Stimulated activated CD8-positive, alpha-beta memory T cell treated with anti-CD3 and anti-CD28 coated beads, Interleukin-15, amount 100 ng/mL, for 24 hours (primary cell): ENCODE measurements at places on chromosomes 4 and X.

- no peak for DNase-seq
Measured at GRCh38 chr4:117773064-117773936, 261.0 kb upstream of the NDST3 start.

GRCh38 chrX:125492439-125492838 is 172.8 kb downstream of the TEX13C start:
- no peak for DNase-seq

DNA sequence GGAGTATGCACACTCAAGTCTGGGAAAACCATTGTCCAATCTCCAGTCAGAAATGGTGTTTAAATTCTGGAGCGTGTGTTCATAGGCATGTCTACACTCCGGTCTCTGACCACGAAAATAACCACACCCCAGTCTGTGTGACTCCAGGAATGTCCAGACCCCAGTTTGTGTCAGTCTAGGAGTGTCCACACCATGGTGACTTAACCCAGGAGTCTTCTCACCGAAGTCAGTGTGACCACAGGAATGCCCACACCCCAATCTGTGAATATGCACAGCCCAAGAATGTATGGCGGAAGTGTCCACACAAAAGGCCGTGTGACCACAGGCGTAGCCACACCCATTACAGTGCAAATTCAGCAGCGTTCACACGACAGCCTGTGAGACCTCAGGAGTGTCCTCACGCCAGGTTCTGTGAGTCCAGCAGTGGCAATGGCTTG is 11.4 kb downstream of the FTSJ1 start:
- no peak for DNase-seq

- DNase-seq = no peak
Measured at GRCh38 chrX:154502989-154503388, 12.6 kb upstream of the SLC10A3 start.

GRCh38 chrX:71095981-71096759 is 519 bp downstream of the FOXO4 start:
- DNase-seq = no peak

DNA sequence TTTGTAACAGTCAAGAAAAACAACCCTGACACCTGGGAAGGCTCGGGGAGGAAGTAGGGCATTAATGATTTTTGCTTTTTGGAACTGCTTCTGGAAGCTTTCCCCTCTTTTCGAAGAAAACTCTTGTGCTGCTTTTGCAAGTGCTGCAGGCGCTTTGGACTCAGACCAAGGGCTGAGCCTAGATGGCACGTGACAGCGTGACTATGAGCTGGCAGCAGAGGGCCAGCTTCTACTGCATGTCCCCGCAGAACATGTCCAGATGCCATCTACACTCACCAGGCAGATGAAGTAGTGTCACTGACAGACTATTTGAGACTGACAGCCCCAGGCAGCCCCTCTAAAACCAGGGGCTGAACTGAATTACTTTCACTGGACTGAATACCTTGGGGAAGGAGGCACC is 6.2 kb downstream of the NR0B1 start:
- no peak for DNase-seq

DNA sequence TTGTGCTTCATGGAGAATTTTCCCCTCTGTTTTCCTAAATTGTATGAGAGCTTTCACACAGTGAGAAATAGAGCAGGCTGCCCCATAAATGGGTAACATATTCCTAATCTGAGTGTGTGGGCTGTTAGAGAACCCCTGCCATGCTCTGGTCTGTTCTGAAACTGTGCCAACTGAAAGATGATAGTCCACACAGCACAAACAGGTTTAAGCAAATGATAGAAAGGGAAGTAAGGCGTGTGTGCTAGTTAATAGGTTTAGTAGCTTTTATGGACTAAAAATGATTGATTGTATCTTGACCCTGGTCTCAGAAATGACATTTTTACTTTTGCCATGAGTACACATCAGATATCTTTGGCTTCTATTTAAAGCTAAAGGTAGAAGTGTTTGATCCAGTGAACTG is 106.2 kb downstream of the PRRG1 start:
- no peak for DNase-seq

- DNase-seq = no peak
Measured at GRCh38 chr4:79620617-79621016, 212.6 kb upstream of the GK2 start.

DNA sequence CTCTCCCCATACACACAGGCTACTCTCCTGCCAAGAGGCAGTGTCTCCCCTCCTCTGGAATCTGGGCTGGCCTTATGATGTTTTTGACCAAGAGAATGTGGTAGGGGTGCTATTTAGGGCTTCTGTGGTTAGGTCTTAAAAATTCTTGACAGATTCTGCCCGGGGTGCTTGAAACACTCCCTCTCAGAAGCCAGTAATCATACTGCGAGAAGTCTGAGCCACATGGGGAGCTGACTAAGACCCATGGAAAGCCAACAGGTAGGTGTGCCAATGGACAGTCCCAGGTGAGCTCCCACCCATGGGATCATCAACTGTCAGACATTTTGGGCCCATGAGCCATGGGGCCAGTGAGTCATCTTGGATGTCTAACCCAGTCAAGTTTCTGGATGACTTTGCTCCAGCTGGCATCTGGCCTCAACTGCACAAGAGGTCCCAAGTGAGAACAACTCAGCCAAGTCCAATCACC is 315.7 kb downstream of the FBXW7 start:
- DNase-seq = no peak

GRCh38 chr4:109870061-109870460 is 22.2 kb downstream of the LRIT3 start:
- no peak for DNase-seq

- no peak for DNase-seq
Measured at GRCh38 chr4:88841635-88842034, 144.0 kb upstream of the NAP1L5 start.

GRCh38 chrX:39840581-39841093 is 257.1 kb downstream of the BCOR start:
- no peak for DNase-seq

GRCh38 chrX:112874175-112874574 is 33.5 kb upstream of the AMOT start:
- no peak for DNase-seq

DNA sequence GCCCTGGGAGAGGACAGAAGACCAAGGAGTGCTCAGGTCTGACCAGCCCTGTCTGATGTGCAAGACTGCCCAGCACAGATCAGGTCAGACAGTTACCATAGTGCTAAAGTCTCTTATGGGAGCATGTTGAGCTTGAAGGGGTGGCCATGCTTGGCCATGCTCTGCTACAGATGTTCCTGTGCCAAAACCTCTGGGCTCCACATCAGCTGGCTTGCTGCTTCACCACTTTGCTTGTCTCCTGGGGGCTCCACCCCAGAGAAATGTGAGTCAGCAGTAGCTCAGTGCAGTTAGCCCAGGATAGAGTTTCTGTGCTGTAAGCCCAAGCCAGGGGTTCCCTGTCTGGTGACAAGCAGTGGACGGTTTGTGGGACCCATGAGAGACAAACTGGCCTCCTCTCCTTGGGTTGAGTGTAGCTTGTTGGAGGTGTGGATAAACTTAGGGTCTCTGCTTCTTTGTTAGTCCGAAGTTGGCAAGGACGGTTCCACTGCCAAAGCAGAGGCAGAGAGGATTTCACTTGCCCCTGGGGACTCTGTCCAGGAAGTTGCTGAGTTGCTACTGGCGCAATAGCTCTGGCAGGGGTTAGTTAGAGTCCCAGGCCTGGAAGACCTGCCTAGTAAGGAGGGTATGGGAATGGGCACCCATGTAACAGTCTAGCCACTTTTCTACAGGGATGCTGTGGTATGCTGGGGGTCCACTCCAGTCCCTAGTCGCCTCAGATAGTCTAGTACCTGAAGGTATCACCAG is 8.7 kb upstream of the TMSB15C start:
- no peak for DNase-seq

DNA sequence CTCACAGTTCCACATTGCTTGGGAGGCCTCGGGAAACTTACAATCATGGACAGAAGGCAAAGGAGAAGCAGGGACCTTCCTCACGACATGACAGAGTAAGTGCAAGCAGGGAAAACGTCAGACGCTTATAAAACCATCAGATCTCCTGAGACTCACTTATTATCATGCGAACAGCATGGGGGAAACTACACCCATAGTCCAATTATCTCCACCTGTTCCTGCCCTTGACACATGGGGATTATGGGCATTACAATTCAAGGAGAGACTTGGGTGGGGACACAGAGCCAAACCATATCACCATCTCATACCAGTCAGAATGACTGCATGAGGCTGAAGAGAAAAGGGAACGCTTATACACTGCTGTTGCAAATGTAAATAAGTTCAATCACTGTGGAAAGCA is 1066.9 kb upstream of the PCDH7 start:
- DNase-seq = no peak

DNA sequence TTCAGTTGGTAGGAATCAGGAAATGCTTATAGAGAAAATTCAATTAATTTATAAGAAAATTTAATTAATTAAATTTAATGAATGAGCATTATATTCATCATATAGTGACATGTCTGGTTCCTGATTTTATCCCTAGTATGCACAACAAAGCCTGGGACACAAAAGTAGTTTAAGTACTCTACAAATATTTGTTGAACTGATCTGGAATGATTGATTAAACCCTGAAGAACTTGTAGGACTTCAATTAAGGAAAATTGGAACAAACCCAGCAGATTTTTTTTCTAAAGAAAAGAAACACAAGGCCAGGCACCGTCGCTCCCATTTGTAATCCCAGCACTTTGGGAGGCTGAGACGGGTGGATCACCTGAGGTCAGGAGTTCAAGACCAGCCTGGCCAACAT is 4.5 kb upstream of the APELA start:
- DNase-seq = no peak

- no peak for DNase-seq
Measured at GRCh38 chr4:83362492-83363329, 28.1 kb upstream of the HPSE start.

DNA sequence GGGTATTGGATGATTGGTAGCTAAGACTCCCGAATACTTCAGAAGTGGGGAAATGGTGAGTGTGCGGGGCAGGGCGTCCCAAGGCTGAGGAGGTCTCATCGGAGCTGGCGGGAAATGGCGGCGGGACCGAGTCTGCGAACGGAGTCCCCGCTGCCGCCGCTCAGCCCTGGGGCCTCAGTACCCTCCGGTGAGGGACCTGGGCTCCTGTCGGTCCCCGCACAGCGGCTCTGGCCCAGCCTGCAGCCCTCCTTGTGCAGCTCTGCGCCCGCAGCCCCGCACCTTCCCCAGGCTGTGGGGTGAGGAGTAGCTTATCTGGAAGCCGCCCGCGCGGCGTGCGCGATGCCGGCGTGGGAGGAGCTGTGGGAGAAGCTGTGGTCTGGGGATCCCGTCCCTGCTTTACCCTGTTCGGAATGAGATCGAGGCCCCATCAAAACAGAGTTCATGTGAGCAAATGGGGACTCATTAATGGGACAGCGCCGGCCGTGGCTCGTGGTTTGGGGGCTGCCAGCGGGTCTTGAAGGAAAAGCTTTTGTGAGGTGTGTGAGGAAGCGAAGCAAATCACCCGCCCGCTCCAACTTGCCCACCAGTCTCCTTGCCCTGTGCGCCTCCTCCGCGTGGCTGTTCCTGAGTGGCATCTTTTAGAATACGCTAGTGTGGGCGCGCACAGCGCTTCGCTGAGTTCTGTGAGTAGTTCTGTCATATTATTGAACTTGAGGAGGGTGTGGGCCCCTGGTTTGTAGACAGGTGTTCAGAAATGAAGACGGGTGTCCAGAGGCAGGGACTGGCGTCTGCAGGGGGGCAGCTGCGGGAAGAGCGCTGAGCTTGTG is 531 bp downstream of the ZNF141 start:
- peak; percentile 27 for DNase-seq
